ENCODE measurements at places on chromosomes 1 and 21.

DNA sequence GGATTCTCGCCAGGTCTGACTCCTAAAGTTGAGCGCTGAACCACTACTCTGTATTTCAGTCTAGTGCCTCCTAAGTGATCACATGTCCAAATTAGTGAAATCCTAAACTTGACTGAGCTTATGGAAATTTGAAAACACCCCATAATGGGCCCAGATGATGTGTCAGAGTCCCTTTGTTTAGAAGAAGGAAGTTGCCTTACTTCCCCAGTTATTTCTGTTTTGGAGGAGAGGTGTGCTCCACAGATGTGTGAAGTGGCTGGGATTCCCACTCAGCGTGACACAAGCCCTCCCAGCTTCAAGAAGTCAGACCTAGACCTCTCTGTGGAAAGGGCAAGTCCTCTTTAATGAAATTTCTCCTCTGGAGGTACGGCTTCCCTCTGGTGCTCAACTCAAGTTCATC, 188.8 kb downstream of the TTLL7 start:
- no peak for DNase-seq

- peak; percentile 6 for DNase-seq
Measured at GRCh38 chr1:158121604-158122254, 59.0 kb upstream of the CD1D start.

DNA sequence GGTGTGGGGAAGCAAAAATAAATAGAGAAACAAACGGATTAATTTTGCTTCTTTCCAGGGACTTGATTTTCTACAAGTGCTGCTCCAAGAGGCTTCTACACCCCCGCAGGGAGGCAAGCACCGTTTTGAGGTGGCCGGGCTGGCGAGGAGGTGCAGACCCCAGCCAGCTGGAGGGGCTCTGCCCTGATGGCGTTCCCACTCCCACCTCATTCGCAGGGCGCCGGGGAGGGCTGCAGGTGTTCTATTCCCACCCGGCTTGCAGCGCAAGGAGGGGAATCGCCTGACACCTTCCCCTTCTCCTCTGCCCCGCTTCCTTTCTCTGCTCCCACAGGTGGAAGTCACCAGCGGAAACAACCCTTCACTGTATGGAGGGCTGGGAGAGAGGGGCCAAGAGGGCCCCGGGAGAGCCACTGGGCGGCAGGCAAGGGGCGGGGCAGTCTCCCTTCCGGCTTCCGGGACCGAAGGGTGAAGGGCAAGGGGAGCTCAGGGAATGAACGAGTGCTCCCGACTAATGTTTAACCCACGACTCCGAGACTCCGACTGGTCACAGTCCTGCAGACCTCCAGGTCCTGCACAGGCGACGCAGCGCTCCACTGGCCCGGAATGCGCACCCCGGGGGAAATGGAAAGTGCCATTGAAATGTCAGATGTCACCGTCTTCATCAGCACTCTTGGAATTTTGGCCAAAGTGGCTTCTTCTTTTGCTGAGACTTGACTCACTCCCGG, 29.1 kb downstream of the TEX35 start:
- DNase-seq = peak; percentile 26

GRCh38 chr1:4019606-4020331, 119.7 kb upstream of the C1orf174 start:
- DNase-seq = no peak

DNA sequence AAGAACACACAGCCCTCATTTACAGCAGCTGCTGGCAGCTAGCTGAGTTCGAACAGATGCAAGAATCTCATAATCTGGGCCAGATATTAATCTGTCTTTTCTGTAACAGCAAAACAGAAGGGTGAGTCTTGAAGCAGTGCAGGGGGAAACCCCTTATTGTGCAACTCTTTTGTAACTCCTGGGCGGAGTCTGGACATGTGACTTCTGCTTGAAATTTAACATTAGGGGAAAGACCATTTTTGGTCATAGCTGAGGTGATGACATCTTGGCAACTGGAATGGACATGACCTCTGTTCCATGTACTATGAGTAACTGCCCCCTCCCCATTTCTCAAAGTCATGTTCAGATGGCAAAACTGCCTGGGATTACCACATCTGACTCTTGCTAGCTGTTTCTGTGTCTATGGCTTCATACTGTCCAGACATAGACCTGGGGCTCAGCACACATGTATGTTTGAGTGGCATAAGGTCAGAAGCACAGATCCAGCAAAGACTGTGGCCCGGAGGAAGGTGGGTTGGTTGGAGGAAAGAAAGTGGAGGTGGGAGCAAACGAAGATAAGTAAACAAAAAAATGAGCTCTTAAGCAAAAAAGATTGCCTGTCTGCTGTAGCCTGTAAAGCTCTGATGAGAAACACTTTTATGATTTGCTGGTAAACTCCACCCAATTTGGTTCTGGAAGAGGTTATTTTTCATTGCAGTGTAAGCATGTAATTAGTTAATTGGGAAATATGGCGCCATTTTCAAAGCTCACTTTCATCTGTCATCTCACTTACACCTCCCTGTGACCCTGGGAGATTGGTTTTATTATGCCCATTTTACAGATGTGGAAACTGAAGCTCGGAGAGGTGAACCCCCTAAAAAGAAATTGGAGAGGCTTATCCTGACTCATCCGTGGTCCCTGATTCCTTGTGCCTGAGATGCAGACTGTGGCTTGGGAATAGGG, 26.1 kb downstream of the ETS2 start:
- DNase-seq = peak; percentile 58

GRCh38 chr1:204178487-204179281, 12.5 kb upstream of the REN start:
- no peak for DNase-seq

GRCh38 chr1:206002160-206002559, 1.0 kb downstream of the RAB7B start:
- DNase-seq = no peak

DNA sequence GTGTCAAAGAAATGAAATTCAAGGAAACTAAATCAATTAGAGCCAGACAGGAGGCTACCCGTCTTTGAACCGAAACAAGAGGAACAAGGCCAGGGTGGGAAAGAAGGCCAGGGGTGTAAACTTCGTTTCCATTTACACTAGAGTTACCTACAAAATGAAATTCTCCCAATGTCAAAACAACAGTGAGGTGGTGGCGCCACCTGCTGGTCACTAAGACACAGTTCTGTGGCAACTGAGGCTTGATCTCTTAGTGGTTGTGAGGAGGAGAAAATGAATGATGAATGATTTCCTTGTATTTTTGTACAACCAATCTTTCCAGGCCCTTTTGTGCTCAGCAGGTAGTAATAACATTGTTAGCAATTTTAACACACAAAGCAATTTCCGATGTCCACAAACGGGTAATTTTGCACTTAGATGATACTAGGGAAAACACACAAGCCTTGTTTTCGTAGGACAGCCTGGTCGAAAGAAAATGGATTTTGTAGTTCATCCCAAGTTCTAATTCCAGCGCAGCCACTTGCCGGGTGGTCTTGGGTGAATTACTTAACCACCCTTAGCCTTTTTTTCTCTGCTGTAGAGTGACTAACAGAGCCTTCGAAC, 54.8 kb upstream of the SOD1 start:
- peak; percentile 63 for DNase-seq

DNA sequence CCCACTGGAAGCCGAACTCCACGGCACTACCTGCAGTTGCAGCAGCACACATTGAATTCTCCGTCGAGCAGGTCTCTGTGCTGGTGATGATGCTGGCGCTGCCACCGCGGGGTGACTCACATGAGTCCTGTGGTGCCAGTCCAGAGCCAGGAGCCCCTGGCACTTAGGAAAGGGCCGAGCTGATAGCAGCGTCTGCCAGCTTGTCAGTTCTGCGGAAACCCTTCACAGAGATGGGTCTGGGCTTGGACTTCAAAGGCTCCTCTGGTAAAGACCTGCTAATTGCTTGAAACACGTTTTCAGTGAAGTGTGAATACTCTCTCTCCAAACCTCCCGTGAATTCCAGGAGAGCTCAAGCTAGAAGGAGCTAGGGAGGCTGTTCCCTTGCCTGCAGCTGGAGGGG, 92.2 kb downstream of the GRIK3 start:
- DNase-seq = no peak

DNA sequence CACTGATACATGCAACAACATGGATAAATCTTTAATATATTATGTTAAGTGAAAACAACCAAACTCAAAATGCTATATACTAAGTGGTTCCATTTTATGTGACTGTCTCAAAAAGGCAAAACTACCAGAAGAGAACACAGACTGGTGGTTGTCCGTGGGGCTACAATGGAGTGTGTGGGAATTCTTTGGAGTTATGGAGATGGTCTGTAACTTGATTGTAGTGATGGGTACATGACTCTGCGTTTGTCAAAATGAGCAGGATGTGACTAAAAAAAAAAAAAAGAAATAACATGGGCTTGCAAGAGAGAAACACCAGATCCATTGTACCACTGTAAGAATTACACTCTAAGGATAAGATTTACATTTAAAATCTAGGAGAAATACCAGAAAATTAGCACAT, 52.2 kb upstream of the KIAA1614 start:
- DNase-seq = no peak

DNA sequence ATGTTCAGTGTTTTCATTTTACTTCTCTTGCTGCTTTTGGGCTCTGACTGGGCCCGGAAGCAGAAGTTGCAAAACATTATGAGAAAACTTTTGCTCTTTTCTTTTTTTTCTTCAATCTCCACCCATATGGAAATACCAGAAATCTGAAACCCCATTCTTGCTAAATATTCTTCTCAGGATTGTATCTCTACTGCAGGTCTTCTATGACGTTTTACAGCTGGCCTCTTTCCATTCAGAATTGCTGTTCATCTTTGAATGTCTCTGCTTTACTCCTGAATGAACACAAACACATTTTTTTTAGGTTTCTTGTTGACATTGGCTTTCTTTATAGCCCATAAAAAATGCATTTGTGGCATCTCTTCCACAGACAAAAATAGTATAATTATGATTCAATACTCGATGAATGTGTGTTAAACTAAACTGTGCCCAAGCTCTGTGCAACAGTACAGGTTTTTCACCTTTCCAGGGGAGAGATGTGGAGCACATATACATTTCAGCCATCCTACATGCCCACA, 18.8 kb downstream of the PTPRC start:
- peak; percentile 61 for DNase-seq

GRCh38 chr1:3641046-3641760, 8.7 kb downstream of the WRAP73 start:
- DNase-seq = no peak

DNA sequence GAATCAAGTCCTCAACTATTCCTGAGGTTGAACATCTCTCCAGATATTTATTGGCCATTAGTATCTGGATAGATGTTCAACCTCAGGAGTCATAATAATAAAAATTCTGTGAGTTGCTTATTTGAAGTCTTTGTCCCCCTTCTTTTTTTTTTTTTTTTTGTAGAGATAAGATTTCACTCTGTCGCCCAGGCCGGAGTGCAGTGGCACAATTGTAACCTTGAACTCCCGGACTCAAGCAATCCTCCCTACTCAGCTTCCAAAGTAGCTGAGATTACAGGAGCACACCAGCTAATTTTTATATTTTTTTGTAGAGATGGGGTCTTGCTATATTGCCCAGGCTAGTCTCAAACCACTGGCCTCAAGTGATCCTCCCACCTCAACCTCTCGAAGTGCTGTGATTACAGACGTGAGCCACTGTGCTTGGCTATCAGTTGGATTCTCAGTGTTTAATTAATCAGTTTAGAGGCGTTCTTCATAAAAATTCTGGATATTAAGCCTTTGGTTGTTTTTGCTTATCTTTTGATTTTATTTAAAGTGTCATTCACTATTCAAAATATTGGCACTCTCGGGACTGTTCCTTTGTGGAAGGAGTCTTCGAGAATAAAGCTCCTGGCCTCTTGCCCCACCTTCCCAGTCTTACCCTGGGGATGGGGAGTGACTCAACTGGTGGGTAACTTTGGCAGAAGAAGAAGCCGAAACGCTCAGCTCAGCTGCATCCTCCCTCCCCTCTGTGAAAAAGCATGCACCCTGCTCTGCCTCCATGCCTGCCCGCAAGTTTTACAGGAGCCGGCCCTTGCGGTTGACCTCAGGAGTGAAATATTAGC, 11.2 kb upstream of the HYI start:
- DNase-seq = no peak

GRCh38 chr21:29267666-29268065, 31.1 kb upstream of the BACH1 start:
- DNase-seq = no peak

DNA sequence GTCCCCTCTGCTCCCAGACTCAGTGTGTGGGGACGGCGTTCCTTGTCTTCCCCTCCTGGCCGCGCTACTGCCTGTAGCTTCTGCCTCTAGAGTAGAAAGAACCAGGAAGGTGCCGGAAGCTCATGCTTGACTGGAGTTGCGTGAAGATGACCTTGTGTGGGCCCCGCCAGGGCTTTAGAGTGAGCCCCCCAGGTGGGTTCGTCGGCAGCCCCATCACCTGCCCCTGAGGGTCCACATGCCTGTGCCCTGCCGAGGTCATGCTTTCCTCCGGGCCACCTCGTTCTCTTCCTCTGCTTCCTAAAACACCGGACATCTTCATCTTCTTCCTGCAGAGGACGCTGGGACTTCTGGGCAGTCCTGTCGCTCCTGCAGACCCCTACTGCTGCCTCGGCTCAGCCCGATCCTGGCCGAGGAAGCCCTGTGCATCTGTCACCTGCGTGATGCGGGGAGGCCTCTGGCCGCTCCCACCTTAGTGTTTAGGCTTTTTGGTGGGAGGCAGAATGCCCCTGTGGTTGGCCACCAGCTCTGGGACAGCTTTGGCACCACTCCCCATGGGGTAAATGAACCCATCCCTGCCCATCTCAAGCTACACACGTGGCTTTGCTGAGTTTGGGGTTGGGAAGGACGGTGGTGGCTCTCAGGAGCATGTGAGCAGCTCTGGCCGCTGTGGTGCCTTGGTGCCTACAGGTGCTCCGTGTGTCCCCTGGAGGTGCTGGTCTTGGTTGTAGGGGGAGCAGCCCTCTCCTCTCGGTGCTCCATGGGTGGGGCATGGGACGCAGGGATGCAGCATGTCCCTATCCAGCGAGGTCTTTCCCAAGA, 12.3 kb downstream of the OBSCN start:
- DNase-seq = no peak

GRCh38 chr1:164926107-164926506, 367.1 kb downstream of the PBX1 start:
- no peak for DNase-seq

GRCh38 chr21:14888202-14888601, 176.6 kb downstream of the NRIP1 start:
- DNase-seq = no peak

GRCh38 chr1:13830170-13830569, 130.2 kb downstream of the PRDM2 start:
- DNase-seq = no peak

GRCh38 chr1:35894183-35894582, 11.2 kb downstream of the AGO1 start:
- peak; percentile 17 for DNase-seq

DNA sequence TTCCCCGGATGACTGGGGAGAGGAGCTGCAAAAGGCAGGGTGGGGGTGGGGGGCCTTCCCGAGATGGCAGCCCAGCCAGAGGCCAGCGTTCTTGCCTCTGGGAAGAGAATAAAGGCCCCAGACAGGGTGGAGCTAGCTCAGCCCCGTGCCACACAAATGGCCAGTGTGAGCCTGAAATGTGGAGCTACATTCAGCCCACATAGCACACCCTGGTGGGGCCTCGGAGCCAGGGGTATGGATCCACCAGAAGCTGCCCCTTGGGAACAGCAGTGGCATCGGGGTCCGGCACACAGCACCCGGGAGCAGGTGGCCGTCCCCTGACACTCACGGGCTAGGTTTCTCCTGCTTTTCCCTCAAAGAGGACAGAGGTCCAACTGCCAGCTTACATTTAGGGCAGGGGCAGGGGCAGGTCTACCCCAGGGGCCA, 93.9 kb downstream of the PDE9A start:
- DNase-seq = no peak

- no peak for DNase-seq
Measured at GRCh38 chr1:156864796-156865195, 4.1 kb downstream of the NTRK1 start.
